Heart right ventricle (tissue), 16 donors: ENCODE measurements at places on chromosomes 12 and 14. TPM values are rescaled to one million over a fixed set of nuclear protein-coding genes. Genes with fewer than 3 reads are reported as not detected.

OR5AU1 gene
- total RNA-seq: not detected

RNF212B gene
- total RNA-seq: not detected

SERPINA3 gene
- 2.5 TPM for total RNA-seq

CD163L1 gene
- 2.3 TPM for total RNA-seq

BEGAIN gene
- 1.2 TPM for total RNA-seq

IRAK3 gene
- total RNA-seq: 9.3 TPM

TSHR gene
- total RNA-seq: not detected

RFX4 gene
- 0.11 TPM for total RNA-seq

DNA sequence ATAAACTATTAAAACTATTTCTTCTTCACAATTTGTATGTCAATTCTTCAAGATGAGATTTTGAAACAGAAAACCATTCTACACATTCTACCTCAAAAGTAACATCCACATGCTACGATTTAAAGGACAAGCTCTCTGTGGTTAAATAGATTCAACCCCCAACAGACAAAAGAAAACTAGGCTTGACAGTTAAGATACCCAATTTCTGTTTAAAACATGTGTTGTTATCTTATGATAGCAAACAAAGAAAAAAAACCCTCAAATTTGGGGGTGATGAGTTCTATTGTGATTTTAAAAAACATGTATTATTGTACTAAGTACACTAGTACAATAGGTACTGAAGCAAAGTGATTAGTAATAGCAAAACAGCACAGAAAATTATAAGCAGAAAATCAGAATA, 33.8 kb downstream of the ATF7 start:
- no peak overlapping the region for H3K4me3 ChIP-seq
- no peak overlapping the region for H3K27ac ChIP-seq
- DNase-seq: no peak

DNA sequence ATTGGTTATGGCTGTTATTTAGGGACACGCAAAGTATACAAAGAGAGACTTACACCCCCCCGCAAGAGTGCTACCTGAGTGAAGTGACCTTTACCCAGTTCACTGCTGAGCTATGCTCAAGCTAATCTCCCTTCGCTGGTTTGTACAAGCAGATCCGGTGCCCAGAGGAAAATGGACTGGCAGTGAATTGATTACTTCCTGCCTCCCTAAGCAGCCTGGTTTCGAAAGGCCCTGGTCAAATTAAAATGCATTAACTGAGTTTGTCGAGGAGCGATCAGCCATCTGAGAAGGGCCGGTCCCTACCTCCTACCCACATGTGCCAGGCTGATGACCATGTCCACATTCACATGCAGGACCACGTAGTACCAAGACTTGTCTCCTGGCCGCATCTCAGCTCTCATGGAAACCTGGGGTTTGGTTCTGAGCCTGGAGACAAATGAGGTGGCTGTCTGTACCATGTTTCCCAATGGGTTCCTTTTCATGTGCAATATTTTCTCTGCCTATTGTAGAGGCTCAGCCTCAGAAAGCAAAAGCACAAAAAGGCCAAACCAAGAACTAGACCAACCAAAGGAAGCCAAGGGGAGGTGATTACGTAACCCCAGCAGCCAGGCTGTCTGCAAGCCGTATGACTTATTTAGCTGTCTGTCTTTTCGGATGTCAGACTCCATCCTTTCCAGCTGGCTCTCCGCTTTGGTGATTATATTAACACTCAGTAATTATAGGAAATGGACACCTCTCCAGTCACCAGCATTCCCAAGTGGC, 284.7 kb upstream of the PWP1 start:
- H3K4me3 ChIP-seq: no peak overlapping the region
- no peak overlapping the region for H3K27ac ChIP-seq
- H3K36me3 ChIP-seq: no peaks in the 10 kb centered on the region
- peaks cover 4% of the 10 kb centered on the region for H3K27me3 ChIP-seq
- DNase-seq: no peak
- H3K4me1 ChIP-seq: no peaks in the 10 kb centered on the region

GRCh38 chr14:55129428-55130195, 560 bp downstream of the LGALS3 start:
- peak overlapping the region; percentile 92 for H3K4me3 ChIP-seq
- DNase-seq: peak; percentile 76
- H3K27ac ChIP-seq: peak overlapping the region; percentile 98
- peaks cover 67% of the 10 kb centered on the region for H3K4me1 ChIP-seq
- no peaks in the 10 kb centered on the region for H3K27me3 ChIP-seq

DNA sequence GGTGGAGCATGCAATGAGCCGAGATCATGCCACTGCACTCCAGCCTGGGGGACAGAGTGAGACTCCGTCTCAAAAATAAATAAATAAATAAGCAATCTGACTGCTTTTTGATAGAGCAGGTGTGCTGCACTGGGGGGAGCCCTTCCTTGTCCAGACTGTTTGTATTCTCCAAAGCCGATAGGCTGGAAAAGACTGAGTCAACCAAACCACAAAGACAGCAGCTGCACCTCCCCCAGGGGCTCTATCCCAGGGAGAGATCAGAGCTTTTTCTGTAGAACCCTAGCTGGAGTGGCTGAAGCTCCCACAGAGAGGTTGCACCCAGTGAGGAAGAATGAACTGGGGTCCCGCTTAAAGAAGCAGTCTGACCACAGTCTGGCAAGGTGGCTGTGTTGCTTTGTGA, 45.8 kb upstream of the LALBA start:
- no peak overlapping the region for H3K27ac ChIP-seq
- H3K4me1 ChIP-seq: no peaks in the 10 kb centered on the region
- no peaks in the 10 kb centered on the region for H3K27me3 ChIP-seq
- no peak overlapping the region for H3K4me3 ChIP-seq
- no peak for DNase-seq

GRCh38 chr14:53606203-53606602, 350.4 kb downstream of the BMP4 start:
- no peak for DNase-seq
- no peak overlapping the region for H3K27ac ChIP-seq
- no peak overlapping the region for H3K4me3 ChIP-seq
- no peaks in the 10 kb centered on the region for H3K4me1 ChIP-seq

DNA sequence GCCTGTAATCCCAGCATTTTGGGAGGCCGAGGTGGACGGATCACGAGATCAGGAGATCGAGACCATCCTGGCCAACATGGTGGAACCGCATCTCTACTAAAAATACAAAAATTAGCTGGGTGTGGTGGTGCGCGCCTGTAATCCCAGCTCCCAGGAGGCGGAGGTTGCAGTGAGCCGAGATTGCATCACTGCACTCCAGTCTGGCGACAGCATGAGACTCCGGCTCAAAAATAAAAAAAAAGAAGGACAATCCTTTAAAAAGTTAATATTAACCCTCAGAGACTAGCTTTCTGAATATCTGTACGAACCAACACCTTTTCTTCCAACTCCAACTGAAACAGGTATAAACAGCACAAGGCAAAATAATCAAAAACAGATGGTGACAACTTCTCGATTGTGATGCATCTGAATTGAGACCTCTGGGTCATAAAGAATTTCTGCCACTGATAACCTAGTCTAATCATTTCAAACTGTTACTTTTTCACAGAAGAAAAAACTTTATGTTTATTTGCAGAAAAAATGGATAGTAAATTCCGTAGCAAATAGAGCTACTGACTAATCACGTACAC, 27.8 kb downstream of the CLIP1 start:
- no peaks in the 10 kb centered on the region for H3K27me3 ChIP-seq
- no peak for DNase-seq
- H3K36me3 ChIP-seq: no peaks in the 10 kb centered on the region
- H3K4me3 ChIP-seq: no peak overlapping the region
